GM12892 (cell line): ENCODE measurements at places on chromosomes 1 and 21.
A peak's percentile ranks its signal among the peaks of the same experiment; 100 is the strongest.

GRCh38 chr1:43719063-43719462 lies 11.7 kb downstream of the ST3GAL3 start:
- DNase-seq, result no peak

DNA sequence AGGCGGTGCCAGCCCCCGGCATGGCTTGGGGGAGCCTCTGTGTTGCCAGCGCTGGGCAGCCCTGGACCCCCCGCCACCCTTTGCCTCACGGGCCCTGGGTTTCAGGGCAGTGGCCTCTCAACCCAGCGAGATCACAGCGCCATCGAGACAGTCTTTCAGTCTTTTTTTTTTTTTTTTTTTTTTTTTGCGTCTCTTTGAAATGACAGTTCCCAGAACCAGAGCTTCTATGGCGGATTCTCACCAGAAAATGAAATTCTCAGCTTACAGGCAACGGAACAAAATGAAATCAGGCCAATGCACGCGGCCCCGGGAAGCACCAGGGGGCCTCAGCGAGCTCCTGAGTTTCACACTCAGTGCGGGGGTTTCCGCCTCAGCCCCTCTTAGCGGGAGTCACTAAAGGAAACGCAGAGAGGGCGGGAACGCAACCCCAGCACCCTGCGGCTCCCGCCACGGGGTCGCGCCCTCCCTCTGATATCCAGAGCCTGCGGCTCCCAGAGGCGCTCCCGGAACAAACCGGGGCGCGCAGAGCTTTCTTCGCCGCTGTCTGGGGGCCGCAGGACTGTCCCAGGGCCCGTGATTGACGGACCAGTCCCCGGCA lies 8.0 kb upstream of the COL6A1 start:
- peak; percentile 80 for DNase-seq

DNA sequence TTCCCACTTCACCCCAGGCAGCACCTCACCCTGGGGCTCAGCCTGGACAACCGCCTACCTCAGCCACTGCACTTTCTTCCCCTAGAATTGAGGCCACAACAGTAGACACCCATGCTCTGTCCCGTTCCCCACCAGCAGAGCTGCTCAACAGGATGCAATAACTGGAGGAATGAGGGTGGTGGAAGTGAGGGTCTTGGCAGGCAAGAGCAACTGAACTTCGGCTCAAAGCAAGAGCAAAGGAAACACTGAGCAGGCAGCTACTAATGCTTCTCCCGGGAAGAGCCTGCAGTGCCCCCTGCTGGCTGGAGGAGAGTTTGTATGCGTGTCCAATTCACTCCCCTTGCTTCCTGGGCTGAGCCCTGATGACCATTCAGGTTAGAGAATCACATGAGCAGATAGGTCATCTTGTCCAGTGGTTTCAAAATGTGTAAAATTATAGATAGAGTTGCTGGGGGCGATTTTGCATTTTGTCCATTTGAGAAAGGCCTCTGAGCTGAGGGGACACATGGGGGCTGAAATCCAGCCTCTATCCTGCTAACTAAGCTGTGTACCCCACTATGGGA lies 13.9 kb downstream of the NT5C1A start:
- peak; percentile 44 for DNase-seq

DNA sequence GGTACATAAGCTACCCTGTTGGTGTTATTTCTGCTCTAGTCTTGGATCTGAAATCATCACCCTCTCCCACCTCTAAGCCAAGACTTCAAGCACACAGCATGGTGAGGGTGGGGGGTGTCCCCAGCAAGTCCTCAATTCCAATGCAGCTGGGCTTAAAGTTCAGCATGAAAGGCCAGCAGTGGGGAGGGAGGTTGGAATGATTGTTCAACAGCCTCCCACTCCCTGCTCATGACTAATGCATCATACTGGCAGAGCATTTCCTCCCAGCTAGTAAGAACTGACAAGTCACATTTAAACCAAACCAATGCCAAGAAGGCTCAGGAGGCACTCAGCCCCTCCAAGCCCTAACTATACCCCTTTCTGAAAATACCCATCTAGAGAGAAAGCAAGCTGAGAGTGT lies 50.1 kb downstream of the TIAM1 start:
- no peak for DNase-seq

DNA sequence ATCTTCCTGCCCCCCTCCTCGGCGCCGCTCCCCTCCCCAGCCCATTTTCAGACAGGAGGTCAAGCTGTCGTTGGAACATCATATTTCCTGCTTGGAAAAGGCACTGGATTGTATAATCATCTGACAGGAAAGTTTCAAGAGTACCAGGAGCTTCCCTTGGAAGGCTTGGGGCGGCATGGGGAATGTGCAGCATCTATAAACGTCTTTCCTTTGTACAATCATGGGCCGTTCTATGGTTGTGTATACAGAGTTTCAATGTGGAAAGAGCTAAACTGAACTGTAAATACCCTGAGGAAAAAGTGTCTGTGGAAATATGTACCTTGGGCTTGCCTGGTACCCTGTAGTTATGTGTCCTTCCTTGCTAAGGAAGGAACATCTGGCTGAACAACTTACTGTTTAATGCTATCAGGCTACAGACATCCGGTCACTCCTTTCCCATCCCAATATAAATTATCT lies 368.1 kb upstream of the ADGRL2 start:
- no peak for DNase-seq

GRCh38 chr1:154831462-154831861 lies 38.6 kb downstream of the KCNN3 start:
- no peak for DNase-seq
